ENCODE measurements at places on chromosomes 12 and 14.
A peak's percentile ranks its signal among the peaks of the same experiment; 100 is the strongest.

- DNase-seq: no peak
These were observed 456.2 kb downstream of the FOXG1 start for GRCh38 chr14:29222671-29223268.

DNA sequence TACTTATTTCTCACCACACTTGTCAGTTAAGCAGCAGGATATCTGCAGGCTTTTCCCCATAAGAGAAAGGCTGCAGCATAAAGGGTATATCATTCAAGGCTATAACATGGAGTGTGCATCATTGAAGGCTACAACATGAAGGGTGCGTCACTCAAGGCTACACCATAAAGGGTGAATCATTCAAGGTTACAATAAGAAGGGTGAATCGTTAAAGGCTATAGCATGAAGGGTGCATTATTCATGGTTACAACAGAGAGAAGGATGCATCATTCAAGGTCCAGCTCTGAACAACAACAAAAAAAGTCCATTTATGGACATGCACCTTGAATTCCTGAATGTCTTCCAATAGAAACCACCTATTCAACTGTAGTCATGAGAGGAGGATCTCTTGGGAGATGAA lies 32.8 kb upstream of the LUM start:
- DNase-seq: no peak

GRCh38 chr14:100049220-100049619 lies 16.0 kb upstream of the EVL start:
- DNase-seq: no peak

DNA sequence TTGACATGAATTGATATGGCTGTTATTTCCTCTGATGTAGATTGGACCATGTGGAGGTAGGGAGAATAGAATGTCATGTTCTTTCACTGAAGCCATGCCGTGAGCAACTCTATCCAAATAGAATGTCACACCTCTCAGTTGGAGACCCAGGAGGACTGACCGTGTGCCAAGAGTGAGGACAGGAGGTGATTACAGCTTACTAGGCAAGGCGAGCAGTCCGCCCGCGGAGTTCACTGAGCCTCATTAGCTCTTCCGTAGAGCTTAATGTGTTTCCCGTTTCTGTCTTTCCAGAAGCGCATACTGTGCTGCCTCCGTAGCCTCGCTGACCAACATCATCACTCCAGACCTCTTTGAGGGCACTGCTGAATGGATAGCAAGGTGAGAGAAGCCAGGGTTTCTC lies 45.6 kb downstream of the FNTB start:
- DNase-seq: no peak

DNA sequence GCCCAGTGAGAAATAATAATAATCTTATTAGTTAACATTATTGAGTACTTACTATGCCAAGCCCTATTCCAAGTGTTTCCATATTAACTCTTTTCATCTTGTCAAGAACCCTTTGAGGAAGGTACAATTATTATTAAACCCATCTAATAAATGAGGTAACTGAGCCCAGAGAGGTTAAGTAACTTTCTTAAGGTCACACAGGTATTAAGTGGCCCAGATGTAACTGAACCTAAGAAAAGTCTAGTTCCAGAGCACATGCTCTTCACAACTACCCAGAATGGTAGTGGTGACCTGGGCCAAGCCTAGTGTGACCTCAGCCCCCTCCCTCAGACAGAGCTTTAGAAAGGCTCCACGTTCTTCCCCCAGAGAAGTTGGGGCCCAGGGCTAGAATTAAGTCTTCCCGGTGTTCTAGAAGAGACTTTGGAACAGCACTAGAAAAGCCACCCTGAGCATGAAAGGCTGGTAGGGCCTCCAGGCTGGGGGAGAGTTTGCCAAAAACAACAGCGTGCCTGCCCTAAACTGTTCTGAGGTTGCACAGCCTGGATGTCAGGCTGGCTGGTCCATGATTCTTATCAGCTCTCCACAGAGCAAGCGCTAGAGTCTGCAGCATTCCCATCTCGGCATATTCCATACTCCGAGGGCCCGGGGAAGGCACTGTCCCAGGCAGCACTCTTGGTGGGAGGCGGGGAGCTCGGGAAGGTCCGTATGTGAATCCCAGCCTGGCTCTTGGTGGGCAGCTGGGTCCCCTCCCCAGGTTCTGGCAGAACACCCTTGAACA lies 41.3 kb upstream of the CTDSP2 start:
- DNase-seq: no peak

GRCh38 chr12:110756611-110757010 lies 13.9 kb upstream of the PPP1CC start:
- no peak for DNase-seq

DNA sequence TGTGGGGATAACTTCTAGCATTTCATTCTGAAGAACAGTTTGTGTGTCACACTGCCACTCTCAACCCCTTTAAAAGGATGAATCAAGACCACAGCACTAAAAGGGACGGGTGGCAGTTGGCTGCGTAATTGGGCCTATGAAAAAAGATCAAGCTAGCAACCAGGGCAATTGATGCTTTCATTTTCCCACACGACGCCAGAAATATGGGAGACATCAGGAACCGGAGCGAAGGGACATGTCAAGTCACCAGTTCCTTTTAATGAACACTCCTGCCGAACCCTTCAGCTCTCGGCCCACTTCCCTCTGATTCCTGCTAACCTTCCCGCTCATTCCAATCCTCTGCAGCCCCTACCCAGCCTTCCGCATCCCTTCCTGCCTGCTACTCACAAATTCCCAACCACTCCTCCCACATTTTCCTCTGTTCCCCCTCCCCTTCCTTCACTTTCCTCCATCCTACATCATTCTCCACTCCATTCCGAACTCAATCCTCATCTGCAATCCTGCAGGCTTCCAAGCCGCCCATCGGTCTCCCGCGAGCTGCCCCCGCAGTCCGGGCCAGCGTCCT lies 753 bp downstream of the CSRNP2 start:
- DNase-seq: peak; percentile 51

GRCh38 chr14:51410897-51411296 lies 170.8 kb downstream of the TMX1 start:
- DNase-seq: no peak

DNA sequence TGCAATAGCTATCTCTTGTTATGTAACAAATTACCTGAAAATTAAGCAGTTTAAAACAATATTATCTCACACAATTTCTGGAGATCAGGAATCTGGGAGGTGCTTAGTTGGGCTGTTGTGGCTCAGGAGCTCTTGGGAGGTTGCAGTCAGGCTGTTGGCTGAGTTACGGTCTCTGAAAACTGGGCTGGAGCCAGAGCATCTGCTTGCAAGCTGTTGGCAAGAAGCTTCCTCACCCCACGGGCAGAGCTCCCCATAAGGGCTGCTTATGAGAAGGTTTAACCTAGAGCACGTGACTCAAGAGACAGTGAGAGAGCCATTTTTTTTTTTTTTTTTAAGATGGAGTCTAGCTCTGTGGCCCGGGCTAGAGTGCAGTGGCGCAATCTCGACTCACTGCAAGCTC lies 346.8 kb downstream of the ATP23 start:
- no peak for DNase-seq
